NCI-H2081 treated with DMSO at 0.1 percent for 48 hours (cell line): ENCODE measurements at places on chromosomes 1 and 21.

GRCh38 chr1:87089823-87090222 is 175.4 kb downstream of the HS2ST1 start:
- DNase-seq: no peak

GRCh38 chr21:33315946-33316710 is 8.6 kb upstream of the IFNAR1 start:
- no peak for DNase-seq

GRCh38 chr1:229657993-229658755 is 32.1 kb downstream of the URB2 start:
- no peak for DNase-seq

- DNase-seq: no peak
These were observed 207.4 kb downstream of the APP start for GRCh38 chr21:25963181-25963580.
